Caki2 (cell line): ENCODE measurements at places on chromosomes 6 and 20. TPM values are rescaled to one million over a fixed set of nuclear protein-coding genes. Genes with fewer than 3 reads are reported as not detected.

GRCh38 chr6:27176096-27176495 lies 71.4 kb upstream of the PRSS16 start:
- DNase-seq: no peak

DNA sequence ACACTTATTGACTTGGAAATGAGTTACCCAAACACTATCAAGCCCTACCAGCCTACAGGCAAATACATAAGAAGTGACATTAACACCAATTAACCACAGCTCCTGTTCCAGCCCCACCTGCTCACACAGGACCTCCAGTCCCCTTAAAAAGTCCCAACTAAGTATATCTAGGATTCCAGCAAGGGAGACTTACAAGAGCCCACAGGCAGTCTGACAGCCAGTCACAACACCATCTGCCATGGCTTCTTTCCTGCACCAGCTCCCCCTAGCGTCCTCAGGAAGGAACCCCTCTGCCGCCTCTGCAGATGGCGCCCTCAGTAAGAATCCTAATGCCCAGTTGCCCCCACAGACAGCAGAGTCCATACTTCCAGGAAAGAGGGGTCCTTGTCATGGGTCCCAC lies 122.1 kb downstream of the HIVEP2 start:
- DNase-seq: no peak

DNA sequence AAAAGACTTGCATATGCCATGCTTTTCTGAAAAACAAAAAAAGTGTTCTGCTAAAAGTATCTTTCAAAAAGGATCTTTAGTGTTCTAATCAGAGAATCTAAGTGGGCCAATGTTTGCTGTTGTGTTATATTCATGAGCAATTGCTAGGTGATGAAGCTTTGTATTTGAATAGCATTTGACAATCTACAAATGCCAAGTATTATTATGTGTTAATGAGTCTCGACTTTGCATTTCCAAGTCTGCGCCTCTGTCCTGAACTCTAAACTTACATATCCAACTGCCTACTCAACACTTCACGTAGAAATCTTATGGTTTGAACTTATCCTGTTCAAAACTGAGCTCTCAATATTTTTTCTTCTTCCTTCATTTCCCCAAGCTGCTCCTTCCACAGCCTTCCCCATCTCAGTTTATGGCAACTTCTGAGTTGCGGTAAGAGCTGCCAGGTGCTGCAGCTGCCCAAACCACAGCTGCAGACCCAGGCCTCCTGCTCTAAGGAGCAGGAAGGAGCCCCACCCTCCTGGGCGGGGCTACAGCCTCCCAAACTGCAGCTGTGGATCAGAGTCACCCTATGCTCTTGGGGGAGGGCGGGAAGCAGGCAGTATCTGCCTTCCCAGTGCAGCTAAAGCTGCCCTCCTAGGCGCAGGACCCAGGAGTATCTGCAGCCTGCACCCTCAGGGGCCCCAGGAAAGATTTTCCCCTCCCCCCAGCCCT lies 16.7 kb upstream of the MAK start:
- DNase-seq: no peak

DNA sequence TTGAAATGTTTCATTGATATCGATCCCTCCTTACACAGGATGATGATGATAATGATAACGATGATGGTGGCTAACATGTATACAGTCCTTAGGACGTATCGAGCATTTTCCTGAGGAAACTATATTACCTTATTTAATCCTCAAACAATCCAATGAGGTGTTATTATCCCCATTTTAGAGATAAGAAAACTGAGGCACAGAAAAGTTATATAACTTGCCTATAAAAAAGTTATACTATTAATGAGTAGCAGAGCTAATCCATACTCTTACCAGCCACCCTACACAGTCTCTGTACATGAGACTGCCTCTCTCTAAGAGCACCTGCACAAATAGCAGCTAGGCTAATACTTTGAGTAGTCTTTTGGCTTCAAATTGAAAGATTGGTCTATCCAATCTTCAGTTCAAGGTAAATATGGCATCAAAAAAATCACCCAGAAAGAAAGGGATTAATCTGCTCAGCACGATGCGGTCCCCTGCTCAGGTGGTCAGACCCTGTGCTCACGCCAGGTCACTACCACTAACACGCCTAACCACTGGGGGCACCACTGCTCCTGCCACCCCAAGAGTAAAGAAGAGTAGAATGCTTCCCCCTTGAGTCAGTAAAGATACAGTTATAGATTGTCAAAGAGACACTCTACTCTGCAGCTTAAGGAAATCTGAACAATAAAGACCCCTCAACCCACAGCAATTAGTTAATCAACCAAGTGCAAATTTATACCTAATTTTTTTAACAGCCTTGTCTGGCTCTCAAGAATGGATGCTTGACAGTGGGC lies 15.0 kb downstream of the GABBR1 start:
- no peak for DNase-seq

DNA sequence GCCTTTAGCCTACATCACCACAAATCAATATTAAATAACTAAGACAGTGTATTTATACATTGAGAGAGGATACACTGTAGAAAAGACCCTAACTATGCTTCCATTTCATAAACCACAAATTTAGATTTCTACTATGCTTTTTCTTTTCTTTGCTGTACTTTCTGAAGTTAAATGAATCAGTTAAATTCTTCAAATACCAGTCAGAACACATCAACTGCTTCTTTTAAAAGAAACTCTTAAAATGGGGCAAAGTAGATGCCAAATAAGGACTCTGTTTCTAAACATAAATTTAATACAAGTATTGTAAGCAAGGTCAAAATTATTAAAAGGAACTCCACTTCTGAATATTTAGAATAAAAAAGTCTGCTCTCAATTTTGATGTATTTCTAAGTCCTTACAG lies 76.9 kb downstream of the GMDS start:
- DNase-seq: no peak

WFDC10B gene
- total RNA-seq: not detected in 2 replicates

DNA sequence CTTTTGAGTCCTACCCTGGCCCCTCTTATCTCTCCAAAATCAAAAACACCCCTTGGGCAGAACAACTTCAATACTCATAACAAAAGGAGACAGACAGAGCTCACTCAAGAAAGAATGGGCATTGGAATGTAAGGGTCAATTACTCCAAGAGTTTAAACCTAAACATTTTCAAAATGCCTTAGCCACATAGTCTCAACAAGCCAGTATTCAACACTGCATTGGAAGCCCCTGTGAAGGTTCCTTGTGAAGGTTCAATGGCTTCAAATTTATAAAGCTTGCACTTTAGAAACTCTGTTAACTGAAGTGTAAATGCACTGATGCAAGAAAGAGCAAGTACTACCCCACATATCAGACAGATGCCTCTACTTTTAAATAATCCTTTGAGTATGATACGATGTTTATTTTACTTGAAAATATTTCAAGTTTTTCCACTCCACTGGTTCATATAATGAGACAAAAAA lies 139.1 kb upstream of the LAMP5 start:
- peak; percentile 94 for DNase-seq

PAK5 gene
- total RNA-seq: not detected in 2 replicates

BMP6 gene
- total RNA-seq: 6.4 and 7.5 TPM in 2 replicates

- DNase-seq: no peak
Observed at GRCh38 chr6:170434117-170434820, 118.8 kb downstream of the PSMB1 start.

- peak; percentile 100 for DNase-seq
Observed at GRCh38 chr20:31719644-31720485, 2.8 kb downstream of the BCL2L1 start.

- no peak for DNase-seq
Observed at GRCh38 chr6:105779110-105779509, 307.0 kb upstream of the PRDM1 start.

DNA sequence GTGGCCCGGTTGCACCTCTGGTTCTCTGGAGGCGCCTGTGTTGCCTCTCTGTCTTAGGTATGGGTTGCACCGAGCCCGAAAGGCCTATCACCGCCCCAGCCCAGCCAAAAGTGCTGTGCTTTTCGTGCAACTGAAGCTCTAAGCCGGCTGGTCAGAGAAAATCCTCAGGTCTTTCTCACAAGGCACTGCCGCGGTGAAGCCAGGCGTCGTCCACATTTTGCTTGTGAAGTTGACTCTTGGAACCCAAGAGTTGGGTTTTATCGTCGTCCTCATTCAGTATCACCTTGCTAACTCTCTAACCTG lies 726 bp upstream of the EMILIN3 start:
- DNase-seq: no peak

DUSP15 gene
- total RNA-seq: 3.9 TPM in 1 of 2 replicates, not detected in the other

DNA sequence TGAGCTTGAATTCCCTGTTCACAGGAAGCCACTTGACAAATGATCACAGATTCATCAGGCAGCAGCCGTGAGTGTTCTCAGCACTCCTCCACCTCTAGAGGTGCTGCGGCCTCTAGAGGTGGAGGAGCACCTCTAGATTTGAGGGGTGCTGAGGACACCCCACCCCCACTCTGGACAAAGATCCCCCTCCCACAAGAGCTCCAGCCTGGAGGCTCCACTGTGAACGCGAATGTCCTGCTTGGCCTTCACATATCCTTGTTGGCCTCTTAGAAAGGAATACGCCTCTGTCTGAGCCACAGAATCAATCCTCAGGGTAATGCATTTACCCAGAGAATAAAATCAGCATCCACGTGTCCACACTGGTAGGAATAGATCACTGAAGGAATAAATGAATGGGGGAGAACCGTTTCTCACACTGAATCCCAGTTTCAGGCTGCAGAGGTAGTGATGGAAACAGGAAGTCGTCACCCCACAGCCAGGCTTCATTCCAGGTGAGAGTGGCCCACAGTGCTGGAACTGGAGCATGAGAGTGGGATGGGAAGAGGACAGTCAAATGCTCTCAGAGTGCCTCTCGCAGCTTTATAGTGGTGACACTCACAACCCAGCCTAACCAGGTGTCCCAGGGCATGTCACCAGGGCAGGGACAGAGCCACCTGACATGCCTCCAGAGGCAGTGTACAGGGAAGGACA lies 16.6 kb downstream of the NPEPL1 start:
- no peak for DNase-seq

RSPH4A gene
- not detected in 2 replicates for total RNA-seq

FOXQ1 gene
- total RNA-seq: 13.6 and 23.2 TPM in 2 replicates

AGER gene
- total RNA-seq: 1.7 and 1.9 TPM in 2 replicates

DNA sequence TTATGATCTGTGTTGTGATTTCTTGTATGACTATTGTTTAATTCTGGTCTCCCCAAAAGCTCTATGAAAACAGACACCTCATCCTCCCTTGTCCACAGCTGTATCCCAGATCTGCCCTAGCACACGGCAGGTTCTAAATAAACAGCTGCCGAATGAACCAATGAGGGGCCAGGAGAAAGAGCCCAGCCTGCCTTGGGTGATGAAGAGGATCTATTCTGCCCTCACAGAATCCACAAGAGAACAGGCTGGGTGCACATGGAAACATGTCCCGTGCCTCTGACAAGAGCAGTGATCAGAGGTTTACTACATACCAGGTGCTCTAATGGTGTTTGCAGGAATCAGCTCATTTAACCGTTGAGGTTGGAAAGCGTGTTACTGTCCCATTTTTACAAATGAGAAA lies 15.6 kb upstream of the TLDC2 start:
- no peak for DNase-seq

PTCRA gene
- total RNA-seq: not detected in 2 replicates

DNA sequence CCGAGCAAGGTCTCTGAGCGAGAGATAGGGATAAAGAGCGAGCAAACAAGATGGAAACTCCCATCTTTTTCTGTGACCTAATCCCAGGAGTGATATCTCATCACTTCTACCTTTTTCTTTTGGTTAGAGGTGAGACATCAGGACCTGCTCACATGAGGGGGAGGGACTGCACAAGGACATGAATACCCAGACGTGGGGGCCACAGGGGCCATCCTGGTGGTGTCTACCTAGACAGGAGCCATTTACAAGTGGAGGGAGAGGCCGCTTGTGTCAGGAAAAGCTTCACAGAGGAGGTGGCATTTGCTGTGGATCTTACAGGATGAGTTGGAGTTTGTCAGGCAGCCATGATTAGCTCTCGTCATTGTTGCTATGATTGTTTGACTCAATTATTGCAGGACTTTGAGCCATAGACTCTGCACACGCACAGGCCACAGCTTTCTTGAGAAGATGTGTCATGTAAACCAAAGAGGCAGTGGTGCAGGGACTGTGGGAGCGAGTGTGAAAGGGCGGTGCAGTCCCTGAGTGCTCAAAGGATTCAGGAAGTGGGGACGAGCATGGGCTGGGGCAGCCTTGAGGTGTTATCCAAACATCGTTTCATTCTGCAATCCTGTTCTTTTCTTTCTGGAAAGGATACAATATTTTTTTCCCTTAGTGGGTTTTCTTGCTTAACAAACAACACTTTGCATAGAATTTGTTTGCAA lies 7.7 kb downstream of the NPEPL1 start:
- DNase-seq: no peak
